ENCODE measurements at places on chromosomes 2 and 18.

DNA sequence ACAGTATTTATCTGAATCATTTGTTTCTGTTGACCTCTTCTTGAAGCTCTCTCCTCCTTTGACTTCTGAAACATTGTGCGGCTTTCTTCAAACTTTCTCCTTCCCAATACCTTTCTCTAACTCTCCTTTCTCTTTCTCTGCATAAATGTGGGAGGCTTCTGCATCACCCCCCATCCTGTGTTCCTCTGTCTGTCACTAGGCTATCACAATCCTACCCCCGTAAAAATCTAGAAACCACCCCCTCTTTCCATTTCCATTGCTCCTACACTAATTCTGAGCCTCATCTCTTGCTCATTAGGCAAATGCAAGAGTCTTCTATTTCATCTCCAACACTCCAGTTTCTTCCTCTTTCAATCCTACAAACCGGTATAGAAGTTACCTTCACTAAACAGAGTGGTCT, 32.2 kb upstream of the ZNF385B start:
- no peak overlapping the region for H3K27ac ChIP-seq
- H3K27me3 ChIP-seq, result no peaks in the 10 kb centered on the region
- no peaks in the 10 kb centered on the region for H3K4me1 ChIP-seq
- no peak overlapping the region for H3K4me3 ChIP-seq

DNA sequence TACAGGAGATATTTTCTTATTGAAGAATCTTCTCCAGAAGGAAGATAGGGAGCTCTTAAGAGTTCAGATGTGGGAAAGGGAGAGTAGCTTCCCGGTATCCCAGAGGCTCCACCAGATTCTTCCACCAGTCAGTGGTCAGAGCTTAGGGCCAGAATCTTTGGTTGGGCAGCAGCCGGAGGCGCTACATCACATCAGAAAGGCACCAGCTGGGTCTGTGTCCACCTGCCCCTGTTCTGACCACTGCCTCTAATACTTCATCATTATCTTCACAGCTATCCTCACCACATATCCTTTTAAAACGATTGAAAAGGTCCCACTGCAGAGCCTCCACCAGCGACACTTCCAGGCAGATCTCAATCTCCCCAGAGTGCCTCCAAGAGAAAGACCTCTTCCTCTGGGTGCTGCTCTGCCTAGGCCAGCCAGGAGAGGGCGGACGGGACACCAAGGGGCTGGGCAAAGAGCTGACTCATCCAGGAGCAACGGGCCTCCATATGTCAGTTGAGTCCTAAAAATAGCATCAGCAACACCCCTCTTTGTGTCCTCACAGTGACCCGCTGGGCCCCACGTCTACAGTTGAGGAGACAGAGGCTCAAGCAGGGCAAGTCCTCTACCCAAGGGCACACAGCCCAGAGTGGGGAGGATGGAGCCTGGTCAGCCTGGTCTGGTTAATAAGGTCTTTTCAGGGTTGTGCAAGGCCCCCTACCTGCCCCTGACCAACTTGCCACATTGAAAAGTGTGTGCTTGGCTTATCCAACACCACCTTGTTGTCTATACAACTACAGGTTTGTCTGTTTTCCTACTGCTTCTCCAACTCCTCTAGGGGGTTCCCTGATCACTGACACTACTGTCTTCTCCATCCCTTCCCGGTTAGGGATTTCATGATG, 81.2 kb downstream of the ADD2 start:
- no peaks in the 10 kb centered on the region for H3K4me1 ChIP-seq
- H3K36me3 ChIP-seq, result no peaks in the 10 kb centered on the region
- H3K4me3 ChIP-seq, result no peak overlapping the region
- H3K27ac ChIP-seq, result no peak overlapping the region
- H3K27me3 ChIP-seq, result no peaks in the 10 kb centered on the region

DNA sequence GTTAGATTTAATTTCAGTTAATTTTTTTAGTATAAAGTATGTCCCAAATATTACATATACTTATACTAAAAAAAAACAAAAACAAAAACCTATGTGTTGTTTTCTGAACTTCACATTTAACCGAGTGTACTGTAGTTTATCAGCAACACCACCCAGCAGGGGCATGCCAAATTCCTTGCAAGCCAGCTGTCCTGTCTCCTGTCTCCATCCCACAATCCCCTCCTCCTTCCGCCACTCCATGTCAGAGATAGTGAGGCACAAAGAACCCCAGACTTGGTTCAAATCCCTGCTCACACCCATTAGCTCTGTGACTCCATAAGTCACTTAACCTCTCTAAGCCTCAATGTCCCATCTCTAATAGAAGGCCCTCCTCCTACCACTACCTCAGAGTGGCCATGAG, 9.4 kb downstream of the CHST10 start:
- H3K27me3 ChIP-seq, result no peaks in the 10 kb centered on the region
- H3K36me3 ChIP-seq, result no peaks in the 10 kb centered on the region
- H3K4me1 ChIP-seq, result peaks cover 5% of the 10 kb centered on the region

- H3K36me3 ChIP-seq, result no peaks in the 10 kb centered on the region
- peak overlapping the region; percentile 97 for H3K27ac ChIP-seq
- H3K4me3 ChIP-seq, result no peak overlapping the region
- H3K4me1 ChIP-seq, result no peaks in the 10 kb centered on the region
- DNase-seq, result no peak
These were observed 28.2 kb downstream of the BIN1 start for GRCh38 chr2:127078666-127079270.

DNA sequence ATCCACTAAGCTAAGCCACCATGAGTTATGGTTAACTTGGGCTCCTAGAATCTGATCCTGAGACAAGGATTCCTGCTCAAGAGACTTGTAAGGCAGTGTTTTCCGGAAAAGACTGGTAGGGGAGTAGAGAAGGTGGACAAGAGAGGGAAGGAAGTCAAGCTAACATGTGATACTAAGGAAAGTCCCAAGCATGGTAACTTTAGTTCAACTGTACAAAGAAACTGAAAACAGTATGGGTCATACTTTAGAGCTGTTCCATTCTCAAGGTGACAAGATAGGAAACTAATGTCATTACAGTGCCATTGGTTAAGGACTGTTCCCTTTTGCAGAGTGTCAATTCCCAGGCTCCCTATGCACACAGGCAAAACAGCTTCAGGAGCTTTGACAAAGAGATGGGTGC, 5.8 kb downstream of the MYO5B start:
- DNase-seq, result no peak
- peaks cover 32% of the 10 kb centered on the region for H3K27me3 ChIP-seq
- no peaks in the 10 kb centered on the region for H3K4me1 ChIP-seq
- no peak overlapping the region for H3K4me3 ChIP-seq
- no peak overlapping the region for H3K27ac ChIP-seq
- H3K36me3 ChIP-seq, result no peaks in the 10 kb centered on the region

GRCh38 chr2:20617081-20617575, 33.8 kb downstream of the HS1BP3 start:
- DNase-seq, result peak; percentile 41
- H3K27ac ChIP-seq, result peak overlapping the region; percentile 89
- peaks cover 11% of the 10 kb centered on the region for H3K36me3 ChIP-seq
- H3K4me3 ChIP-seq, result no peak overlapping the region
- H3K4me1 ChIP-seq, result peaks cover 61% of the 10 kb centered on the region
- no peaks in the 10 kb centered on the region for H3K27me3 ChIP-seq

DNA sequence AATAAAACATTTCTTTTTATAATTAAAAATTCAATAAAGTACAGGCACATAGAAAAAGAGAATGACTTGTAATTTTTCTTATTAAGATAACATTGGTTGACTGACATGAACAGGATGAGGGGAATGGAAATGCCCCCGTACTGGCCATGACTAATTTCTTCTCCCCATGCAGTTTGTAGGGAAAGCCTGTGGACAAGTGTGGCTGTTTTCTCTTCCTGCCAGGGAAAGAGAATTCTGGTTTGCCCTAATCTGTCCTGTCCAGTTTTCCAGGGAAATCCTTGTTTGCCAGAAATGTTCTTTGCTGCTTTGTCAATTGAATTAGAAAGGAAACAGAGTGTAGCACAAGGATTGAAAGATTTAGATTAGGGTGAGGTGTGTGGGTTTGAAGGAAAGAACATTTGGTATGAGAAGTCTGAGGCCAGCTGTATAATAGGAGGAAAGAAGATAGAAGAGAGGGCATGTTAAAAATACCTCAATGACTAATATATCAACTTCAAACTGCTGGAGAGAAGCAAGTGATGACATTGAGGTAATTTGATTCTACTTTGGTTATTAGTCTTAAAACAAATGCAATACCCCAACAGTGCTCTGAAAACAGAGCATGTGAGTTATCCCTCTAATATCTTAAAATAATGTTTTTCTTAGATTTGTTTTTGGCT, 593.9 kb upstream of the ZNF804A start:
- H3K36me3 ChIP-seq, result no peaks in the 10 kb centered on the region
- no peak for DNase-seq
- no peak overlapping the region for H3K4me3 ChIP-seq
- peaks cover 4% of the 10 kb centered on the region for H3K4me1 ChIP-seq
- no peaks in the 10 kb centered on the region for H3K27me3 ChIP-seq

- no peaks in the 10 kb centered on the region for H3K27me3 ChIP-seq
- no peak overlapping the region for H3K4me3 ChIP-seq
- H3K36me3 ChIP-seq, result no peaks in the 10 kb centered on the region
These were observed 302.9 kb upstream of the NXPH2 start for GRCh38 chr2:139083121-139083520.

DNA sequence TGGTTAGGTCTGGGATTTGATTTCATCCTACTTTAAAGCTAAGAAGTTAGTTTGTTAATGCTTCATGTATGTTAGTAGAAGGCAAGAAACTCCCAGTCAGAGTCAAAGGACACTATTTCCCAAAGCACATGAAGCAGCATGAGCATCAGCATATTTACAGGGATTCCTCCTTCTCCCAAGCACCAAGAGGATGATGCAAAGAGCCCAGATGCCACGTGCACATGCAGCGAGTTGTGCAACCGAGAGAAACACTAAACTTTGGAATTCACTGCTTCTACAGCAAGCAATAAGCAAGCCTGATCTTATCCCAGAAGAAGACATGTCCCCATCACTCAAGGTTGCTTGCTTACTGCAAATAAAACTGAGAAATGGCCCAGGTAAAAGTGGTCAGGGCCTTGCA, 32.5 kb downstream of the CPO start:
- H3K36me3 ChIP-seq, result no peaks in the 10 kb centered on the region
- DNase-seq, result peak; percentile 44
- H3K27ac ChIP-seq, result peak overlapping the region; percentile 60
- no peaks in the 10 kb centered on the region for H3K27me3 ChIP-seq

- H3K36me3 ChIP-seq, result no peaks in the 10 kb centered on the region
- peaks cover 30% of the 10 kb centered on the region for H3K4me1 ChIP-seq
- H3K4me3 ChIP-seq, result peak overlapping the region; percentile 12
These were observed 36.8 kb upstream of the WIPF1 start for GRCh38 chr2:174634130-174635014.

DNA sequence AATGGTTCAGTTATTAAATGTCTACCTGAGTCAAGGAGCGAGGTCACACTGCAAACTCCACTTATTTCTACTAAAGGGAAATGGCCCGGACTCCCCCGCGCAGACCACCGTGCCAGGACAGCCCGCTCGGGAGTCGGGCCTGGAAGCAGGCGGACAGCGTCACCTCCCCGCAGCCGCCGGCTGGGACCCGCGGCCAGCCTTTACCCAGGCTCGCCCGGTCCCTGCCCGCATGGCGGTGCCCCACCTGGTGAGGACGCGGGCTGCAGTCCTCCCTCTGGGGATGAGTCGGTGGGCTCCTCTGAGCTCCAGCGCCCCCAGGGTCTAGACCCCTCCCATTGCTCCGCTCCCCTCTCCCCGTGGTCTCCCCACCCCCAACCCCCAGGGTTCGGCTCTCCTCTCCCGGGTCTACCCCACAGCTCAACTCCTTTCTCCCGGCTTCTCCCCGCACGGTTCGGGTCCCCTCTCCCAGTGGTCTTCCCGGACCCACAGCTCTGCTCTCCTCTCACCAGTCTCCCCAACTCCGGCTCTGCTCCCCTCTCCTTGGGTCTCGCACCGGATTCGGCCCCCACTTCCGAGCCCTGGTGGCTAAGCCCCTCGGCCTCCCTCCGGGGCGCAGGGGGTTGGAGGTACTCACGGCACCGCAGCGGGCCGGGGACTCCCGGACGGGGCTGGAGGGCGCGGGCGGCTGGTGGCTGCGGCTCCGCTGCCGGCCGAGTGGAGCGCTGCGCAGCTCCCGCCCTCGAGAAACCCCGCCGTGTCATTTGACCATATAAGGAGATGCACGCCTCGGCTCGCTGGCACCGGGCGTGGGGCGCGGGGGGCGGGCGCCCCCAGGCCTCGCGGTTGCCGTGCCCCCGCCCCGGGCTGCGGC, at the start of gene FHL2:
TSS of gene FHL2 (minus strand) at position 716 of the 871 bp plus-strand sequence. CDS start 12,535 bp downstream, outside the sequence.
- H3K27me3 ChIP-seq, result peaks cover 23% of the 10 kb centered on the region
- H3K4me3 ChIP-seq, result peak within 1 kb of the TSS; percentile 79
- H3K4me1 ChIP-seq, result no peaks in the 10 kb centered on the region

GRCh38 chr2:235087832-235088495, 136.1 kb downstream of the SH3BP4 start:
- no peak overlapping the region for H3K27ac ChIP-seq
- H3K27me3 ChIP-seq, result no peaks in the 10 kb centered on the region
- peak; percentile 38 for DNase-seq
- no peaks in the 10 kb centered on the region for H3K36me3 ChIP-seq
- no peaks in the 10 kb centered on the region for H3K4me1 ChIP-seq
- no peak overlapping the region for H3K4me3 ChIP-seq

DNA sequence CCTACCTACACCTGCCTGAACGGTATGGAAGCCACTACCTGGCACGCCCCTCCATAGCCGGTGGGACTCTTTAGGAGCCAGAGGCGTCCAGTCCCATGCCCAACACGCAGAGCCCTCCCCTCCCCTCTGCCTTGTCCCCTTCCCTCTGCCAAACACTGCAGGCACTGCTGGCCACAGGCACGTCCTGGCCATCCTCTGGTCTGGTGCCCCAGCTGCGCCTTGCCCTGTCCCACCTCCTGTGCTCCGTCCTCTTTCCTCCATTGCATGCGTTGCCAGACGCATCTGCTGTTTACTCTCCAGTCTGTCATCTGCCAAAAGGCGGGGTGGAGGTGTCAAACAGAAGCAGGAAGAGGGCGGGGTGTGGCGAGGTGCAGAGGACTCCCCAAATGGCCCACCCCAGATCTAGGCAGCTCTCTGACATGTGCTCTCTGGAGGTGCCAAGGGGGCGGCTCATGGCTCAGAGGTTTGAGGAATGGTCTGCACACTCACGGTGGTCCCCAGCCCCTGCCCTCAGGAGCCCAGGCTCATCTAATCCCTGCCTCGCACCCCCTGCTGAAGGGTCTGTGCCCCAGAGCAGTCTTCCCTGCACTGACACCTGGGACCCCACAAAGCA, 45.1 kb downstream of the HS6ST1 start:
- DNase-seq, result no peak
- H3K27ac ChIP-seq, result no peak overlapping the region
- no peaks in the 10 kb centered on the region for H3K27me3 ChIP-seq
- peaks cover 5% of the 10 kb centered on the region for H3K4me1 ChIP-seq

DNA sequence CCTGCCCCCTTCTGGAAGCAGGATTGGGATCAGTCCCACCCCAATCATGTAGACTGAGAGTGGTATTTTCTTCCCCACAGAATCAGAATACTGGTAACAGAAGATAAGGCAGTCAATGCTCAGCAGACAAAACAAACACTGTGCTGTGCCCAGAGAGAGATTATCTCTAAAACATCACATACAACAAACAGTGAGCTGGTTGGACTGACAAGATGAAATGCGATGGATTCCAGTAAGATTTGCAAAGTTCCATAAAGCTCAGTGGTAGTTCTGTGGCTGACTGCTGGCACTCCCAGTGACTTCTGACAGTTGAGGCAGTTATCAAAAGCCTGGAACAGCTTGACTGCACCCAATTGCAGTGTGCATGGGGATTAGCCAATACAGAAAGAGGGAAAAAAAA, 311.5 kb upstream of the MGAT5 start:
- no peaks in the 10 kb centered on the region for H3K4me1 ChIP-seq
- no peak overlapping the region for H3K4me3 ChIP-seq

Data from tibial nerve (tissue), 4 donors.